ENCODE measurements at places on chromosomes 11 and 22.

DNA sequence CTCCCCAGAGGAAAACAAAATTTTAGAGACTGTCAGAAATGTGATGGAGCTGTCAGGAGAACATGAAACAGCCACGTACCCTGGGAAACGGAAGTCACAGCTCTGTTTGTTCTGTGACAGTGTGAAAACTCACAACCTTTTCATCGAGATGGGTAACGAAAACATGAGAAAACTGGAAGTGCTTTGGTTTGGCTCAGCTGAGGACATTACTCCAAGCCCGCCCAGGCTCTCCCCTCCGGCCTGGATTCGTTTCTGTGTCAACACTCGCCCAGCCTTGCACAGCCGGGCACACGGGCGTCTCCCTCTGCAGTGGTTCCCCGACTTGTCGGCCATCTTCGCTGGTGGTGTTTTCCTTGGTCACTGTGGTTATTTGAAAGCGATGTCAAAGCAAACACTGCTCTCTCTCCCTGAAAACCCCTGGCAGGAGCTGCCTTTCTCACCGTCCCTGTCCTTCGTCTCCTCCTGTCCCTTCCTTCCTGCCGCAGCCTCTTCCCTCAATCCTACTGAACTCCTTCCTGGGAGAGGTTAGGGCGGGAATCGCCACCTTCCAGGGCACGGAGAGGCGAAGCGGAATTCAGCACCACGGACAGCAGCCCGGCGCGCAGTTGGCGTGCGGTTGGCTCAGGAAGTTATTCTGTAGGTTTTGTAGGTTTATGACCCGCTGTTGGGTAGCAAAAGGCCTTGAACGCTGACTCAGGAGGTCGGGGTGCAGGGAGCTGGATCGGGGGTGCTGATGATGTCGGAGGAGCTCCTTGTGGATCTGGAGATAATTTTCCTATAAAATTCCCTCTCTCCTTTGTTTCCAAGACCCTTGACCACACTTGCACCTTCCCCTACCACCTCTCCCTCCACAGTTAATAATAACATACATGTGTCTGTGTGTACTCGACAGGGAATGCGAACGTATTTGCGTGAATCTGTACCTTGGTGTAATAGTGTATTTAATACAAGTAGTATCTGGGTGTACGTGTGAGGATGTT is 13.1 kb upstream of the RPS19BP1 start:
- peak; percentile 55 for DNase-seq

DNA sequence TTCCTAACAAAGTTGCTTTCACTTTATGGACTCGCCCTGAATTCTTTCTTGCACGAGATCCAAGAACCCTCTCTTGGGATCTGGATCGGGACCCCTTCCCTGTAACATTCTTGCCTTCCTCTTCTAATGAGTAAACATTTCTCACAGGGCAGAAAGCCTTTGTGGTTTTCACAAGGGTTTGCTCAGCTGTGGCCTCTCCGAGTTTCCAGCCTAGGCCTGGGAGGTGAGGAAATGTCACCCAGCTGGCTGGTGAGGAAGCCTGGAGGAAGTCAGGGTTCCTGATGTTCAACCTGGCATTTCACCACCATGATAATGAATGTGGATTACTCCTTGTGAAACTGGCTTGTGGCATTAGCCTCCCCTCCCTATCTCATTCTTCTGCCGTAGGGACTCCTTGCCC is 224.9 kb downstream of the DSCAML1 start:
- no peak for DNase-seq

DNA sequence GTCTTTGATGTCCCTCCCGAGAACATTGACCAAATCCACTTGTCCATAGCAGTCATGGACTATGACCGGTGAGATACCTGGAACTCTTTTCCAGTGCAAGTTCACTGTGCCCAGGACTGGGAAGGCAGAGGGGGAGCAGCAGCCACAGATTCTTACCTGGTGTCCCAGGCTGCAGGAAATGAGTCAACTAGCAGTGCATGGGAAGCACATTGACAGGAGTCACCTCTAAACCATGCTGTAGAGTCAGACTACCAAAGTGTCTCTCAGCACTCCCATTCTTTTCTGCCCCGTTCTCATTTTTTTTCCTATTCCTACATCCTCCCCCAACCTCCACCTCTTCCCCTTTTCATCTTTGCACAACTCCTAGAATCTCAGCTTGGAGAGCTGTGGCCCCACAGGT is 67.2 kb upstream of the OLFML1 start:
- no peak for DNase-seq

DNA sequence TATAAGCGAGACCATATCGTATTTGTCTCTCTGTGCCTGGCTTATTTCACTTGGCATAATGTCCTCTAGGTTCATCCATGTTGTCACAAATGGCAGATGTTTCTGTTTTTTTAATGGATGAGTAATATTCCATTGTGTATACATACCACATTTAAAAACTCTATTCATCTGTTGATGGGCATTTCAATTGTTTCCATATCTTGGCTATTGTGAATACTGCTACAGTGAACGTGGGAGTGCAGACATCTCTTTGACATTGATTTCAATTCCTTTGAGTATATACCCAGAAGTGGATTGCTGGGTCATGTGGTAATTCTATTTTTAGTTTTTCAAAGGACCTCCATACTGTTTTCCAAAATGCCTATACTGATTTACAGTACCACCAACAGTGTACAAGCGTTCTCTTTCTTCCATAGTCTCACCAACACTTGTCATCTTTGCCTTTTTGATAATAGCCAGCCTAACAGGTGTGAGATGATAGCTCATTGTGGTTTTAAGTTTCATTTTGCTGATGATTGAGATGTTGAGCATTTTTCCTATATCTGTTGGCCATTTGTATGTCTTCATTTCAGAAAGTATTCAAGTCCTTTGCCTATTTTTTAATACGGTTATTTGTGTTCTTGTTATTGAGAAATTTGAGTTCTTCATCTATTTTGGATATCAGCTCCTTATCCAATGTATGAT is 194.7 kb upstream of the E2F8 start:
- DNase-seq = no peak

GRCh38 chr22:22787151-22787550 is 100.5 kb upstream of the IGLL5 start:
- DNase-seq = no peak

GRCh38 chr11:12154871-12155668 is 44.7 kb downstream of the MICAL2 start:
- DNase-seq = no peak
